ENCODE measurements at places on chromosomes 13 and 19.

DNA sequence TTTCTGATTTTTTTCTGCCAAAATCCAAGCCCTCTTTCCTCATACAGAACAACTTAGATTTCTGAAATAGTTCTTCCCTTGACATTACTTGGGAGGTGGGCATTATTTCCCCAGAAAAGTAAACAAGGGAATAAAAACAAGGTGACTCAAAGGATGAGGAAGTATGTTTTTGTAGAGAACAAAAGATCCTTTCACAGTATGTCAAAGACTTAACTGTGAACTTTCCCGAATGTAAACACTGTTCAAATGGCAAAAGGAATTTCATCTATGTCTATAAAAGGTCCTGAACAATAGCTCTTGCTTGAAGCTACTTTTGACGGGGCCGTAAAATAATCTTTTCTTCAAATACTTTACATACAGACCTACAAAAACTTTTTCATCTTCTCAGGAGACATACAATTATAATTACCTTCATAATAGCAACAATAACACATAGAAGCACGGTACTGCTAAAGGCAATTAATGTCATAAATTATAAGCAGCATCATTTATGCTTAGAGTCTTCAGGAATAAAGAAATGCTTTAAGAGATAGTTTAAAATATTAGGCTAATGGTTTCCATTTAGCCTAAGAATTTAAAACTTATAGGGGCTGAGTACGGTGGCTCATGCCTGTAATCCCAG lies 191.1 kb downstream of the RGCC start:
- DNase-seq: no peak

- no peak for DNase-seq
Observed at GRCh38 chr19:6272913-6273600, 6.7 kb downstream of the MLLT1 start.

GRCh38 chr19:28555317-28555716 lies 657.6 kb downstream of the UQCRFS1 start:
- DNase-seq: no peak

- DNase-seq: no peak
Observed at GRCh38 chr13:22126433-22127021, 455.7 kb downstream of the FGF9 start.

- peak; percentile 32 for DNase-seq
Observed at GRCh38 chr13:79593641-79594275, 112.8 kb downstream of the NDFIP2 start.

DNA sequence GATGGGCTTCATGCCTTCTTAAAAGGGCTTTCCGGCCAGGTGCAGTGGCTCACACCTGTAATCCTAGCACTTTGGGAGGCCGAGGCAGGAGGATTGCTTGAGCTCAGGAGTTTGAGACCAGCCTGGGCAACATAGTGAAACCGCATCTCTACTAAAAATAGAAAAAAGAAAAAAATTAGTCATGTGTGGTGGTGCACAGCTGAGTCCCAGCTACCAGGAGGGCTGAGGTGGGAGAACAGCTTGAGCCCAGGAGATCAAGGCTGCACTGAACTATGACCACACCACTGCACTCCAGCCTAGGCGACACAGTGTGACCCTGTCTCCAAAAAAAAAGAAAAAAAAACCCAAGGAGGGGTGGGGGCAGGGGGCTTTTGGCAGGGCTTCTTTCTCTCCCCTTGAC lies 7.2 kb downstream of the CARS2 start:
- DNase-seq: no peak

GRCh38 chr19:54523403-54523802 lies 20.8 kb downstream of the LAIR2 start:
- no peak for DNase-seq

- no peak for DNase-seq
Observed at GRCh38 chr19:49071860-49072547, 495 bp downstream of the KCNA7 start.

GRCh38 chr13:45367358-45367757 lies 26.4 kb upstream of the TPT1 start:
- peak; percentile 47 for DNase-seq

- no peak for DNase-seq
Observed at GRCh38 chr19:50876456-50876855, 3.2 kb downstream of the KLK2 start.

Measured in umbilical cord (tissue), 2 donors.